ENCODE measurements at places on chromosomes 3 and 15.

GRCh38 chr3:123663977-123664376 is 79.1 kb upstream of the HACD2 start:
- DNase-seq, result no peak

GRCh38 chr15:71333136-71333700 is 217.9 kb downstream of the THSD4 start:
- DNase-seq, result no peak

GRCh38 chr3:31925271-31925630 is 55.8 kb downstream of the OSBPL10 start:
- no peak for DNase-seq

DNA sequence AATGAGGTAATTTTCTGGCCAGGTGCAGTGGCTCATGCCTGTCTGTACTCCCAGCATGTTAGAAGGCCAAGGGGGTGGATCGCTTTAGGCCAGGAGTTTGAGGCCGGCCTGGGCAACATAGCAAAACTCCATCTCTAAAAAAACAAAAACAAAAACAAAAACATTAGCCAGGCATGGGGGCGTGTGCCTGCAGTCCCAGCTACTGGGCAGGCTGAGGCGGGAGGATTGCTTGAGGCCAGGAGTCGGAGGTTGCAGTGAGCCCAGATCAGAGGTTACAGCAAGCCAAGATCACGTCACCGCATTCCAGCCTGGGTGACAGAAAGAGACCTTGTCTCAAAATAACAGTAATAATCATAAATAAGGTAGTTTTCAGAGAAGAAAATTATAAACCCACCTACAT is 55.7 kb downstream of the LDHAL6B start:
- no peak for DNase-seq

DNA sequence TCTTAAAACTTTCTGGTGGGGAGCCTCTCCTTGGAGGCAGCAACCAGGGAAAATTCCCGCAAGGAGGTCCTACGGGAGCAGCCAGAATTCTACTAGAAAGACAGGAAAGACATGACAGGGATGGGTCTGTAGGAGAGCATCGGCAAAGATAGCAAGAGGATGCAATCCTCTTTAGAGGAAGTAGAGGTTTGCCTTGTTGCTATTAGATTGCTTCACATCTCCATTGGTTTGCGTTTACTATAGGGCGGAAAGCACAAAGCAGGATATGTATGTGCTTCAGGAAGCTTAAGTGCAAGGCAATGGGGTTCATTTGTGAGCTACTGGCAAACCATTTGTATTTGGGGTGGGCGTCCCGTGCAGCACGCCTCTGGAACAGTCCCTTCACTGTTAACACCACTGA is 193.0 kb downstream of the RORA start:
- no peak for DNase-seq

- DNase-seq, result no peak
Observed at GRCh38 chr3:146249921-146250320, 984 bp downstream of the PLSCR4 start.

- no peak for DNase-seq
Observed at GRCh38 chr3:177597311-177598096, 400.2 kb upstream of the TBL1XR1 start.

DNA sequence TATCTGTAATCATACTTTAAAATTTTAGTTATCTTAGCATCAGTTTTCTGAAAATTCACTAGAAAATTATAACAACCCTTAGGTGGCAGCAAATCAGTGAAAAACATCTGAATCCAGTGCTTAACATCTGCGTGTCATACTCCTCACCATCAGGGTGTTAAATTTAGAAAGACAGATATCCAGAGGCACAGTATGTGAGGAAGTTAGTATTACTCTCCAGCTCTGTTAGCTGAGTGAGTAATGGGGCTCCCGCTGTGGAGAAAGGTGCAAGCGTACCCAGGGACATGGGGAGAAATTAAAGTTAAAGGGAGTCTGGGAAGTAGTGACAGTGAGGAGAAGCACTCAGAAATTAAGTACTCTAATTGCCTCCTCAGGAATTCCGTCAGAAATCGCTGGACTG is 50.9 kb downstream of the CEP63 start:
- no peak for DNase-seq
